Glomerular endothelial cell (primary cell): ENCODE measurements at places on chromosomes 4 and X. TPM values are rescaled to one million over a fixed set of nuclear protein-coding genes. Genes with fewer than 3 reads are reported as not detected.

Gene NWD2
- not detected in 2 replicates for total RNA-seq

Gene CENPVL1
- total RNA-seq = not detected in 2 replicates

DNA sequence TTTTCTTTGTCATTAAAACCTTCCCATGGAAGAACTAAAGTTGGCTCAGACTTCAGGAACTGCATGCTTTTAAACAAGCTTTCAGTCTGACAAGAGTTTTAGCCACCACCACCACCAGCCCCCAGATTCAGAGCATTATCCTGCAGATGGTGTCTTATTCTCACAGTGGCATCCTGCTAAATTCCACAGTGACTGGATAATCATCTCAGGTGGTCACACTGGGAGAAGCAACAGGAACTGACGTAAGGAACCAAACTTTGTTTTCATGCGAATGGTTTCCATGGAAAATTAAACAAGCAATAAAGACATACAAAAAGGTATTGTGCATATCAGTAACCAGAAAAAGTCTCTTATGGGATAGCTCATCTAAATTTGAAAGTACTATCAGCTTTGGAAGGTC lies 370.7 kb downstream of the FBXW7 start:
- DNase-seq = no peak

DNA sequence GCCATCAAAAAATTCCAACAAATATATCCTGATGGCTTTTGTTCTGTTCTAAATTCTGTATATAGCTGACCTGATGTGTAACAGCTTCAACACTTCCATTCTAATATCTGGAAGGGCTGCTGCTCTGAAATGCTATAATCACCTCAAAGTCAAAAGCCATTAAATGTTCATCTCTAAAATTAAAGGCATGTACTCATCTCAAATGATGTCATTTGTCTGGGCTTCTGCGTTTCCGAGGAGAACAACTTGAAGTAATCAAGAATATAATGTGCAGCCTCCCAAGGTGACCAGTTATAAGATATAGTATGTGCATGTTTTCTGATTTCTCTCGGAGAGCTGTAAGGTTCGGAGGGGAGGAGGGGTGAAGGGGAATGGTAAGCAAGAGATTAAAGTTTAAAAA lies 237.6 kb downstream of the SCFD2 start:
- DNase-seq = no peak

DNA sequence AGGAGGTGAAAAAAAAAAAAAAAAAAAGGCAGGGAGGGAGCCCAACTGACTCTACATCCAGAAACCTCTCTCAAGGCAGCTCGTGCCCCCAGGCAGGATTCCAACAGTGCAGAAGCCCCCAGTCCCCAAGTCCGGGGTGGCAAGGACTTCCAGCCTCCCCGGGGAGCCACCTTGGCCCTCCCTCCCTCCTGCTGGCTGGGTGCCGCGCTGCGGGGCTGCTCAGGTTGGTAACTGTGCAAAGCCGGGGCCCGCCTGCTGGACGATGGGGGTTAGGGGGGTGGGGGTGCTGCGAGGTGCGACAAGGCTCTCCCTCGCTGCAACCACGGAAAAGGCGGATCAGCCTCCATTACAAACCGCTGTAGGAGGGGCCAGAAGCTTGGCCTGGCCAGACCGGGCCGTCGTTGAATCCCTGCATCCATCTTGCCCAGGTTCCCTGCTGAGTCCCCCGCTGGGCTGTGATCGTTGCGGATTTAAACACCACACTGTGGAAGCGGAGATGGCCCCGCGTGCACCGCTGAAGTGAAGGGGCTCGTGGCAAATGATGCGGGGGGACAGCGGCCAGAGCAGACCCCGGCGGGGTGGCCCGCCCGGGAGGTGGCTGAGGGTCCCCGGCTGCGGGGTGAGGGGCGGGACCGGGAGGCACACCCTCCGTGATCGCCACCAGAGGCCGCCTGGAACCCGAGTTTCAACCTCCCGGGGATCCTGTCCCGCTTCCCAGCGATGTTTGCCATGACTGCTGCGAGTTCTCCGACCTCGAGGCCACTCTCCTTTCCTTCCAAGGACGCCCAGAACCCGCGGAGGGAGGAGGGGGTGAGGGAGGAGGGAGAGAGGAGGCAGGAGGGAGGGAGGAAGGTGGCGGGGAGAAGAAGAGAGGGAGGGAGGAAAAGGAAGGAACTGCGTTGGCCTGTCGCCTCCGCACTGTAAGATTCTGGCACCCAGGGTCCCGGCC lies 58.0 kb upstream of the DDX3X start:
- no peak for DNase-seq

GRCh38 chr4:57193209-57193810 lies 83.1 kb upstream of the IGFBP7 start:
- no peak for DNase-seq

DNA sequence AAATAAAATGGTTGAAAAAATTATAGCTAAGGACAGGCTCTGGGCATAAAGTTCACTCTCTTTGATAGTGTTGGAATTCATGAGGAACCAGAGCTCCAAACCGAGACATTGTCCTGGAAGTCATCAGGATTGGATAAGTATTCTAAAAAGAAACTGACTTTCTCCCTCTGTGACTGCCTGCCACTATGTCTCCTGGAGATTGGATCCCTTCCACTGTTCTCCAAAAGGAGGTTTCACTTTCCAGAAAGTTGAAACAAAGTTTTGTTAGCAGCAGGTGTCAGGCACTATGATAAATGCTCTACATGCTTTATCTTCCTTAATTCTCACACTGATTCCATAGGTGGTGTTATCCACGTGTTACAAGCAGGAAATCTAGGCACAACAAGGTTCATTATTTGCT lies 16.8 kb downstream of the BANK1 start:
- no peak for DNase-seq
